ENCODE measurements at places on chromosomes 2 and 18.

DNA sequence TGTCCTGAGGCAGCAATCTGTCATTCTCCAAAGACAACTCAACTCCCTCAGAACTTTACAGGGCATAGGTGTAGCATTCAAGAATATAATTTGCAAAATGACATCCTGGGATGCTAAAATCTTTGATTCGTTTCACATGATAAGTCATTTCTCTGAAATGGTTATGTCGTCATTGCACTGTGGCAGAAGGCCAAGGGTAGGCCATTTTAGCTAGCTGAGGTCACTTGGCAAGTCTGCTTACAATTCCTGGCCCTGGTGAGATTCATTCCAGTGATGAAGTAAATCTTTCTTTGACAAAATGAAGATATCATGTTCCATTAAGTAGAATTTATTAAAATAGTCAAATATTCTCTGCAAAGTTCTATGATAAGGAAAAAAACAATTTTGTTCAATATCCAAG is 1410.3 kb upstream of the LRRTM1 start:
- DNase-seq = no peak

DNA sequence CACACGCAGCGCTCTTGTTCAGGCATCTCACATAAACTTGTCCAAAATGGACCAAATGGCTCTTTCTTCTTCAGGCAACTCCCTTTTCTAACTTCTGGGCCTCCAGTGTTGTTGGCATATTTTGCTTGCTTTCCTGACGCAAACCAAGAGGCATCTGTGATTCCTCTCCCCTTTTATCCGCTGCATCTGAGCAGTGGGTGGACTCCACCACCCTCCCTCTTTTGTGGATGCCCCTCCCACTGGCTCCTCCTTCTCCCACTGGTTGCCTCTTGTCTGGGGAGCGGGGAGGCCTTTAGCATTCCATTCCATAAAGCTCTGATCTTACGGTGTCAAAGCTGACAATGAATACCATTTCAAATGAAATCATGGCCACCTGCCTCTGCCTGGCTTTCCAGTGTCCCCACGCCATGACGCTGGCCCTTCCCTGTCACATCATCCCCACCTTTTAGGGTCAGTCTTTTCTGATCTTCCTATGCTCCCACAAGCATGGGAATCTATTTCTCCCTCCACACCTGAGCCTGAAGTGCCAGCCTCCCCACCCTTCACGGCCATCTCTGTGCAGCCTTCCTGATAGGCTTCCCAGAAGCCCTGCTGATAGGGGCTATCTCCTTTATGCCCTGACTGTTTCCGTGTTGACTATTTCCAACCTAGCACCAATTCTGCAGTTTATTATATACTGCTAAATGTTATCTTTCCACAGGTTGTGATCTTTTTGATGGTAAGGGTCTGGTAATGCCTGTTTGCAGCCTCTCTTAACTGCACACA is 51.5 kb downstream of the RPL37A start:
- DNase-seq = no peak

DNA sequence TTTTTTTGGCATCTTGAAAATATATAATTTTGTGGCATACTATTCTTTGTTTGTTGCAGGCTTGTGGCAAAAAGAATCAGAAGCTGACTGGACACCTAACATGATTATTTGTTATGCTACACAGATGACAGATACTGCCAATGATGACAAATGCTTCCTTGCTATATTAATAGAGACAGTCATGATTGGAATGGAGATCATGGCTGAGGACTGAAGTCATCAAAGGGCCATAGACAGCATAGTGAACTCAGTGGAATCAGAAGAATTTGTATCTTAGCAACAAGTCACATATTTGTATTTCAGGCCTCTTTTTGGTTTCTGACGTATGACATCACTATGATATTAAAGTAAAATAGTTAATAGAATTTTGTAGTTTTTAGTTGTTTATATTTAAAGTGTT is 1003.8 kb upstream of the DDX18 start:
- DNase-seq = no peak

GRCh38 chr18:56598422-56598821 is 40.0 kb downstream of the TXNL1 start:
- DNase-seq = no peak

GRCh38 chr2:133503323-133503722 is 64.9 kb downstream of the NCKAP5 start:
- DNase-seq = no peak

DNA sequence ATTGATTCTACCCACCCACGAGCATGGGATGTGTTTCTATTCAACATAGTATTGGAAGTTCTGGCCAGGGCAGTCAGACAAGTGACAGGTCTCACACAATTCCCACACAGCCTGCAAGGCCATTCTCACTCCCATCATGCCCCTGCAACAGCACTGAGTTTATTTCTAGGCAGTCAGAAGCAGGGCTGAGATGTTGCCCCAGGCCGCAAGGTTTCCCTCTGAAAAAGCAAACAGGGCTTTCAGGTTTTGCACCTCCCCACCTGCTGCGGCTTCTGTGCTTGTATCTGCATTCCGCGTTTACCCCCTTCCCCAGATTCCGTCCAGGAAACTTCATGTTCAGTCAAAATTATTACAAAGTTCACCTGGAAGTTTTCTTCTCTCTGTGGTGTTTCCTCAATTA is 9.4 kb upstream of the TACR1 start:
- no peak for DNase-seq

DNA sequence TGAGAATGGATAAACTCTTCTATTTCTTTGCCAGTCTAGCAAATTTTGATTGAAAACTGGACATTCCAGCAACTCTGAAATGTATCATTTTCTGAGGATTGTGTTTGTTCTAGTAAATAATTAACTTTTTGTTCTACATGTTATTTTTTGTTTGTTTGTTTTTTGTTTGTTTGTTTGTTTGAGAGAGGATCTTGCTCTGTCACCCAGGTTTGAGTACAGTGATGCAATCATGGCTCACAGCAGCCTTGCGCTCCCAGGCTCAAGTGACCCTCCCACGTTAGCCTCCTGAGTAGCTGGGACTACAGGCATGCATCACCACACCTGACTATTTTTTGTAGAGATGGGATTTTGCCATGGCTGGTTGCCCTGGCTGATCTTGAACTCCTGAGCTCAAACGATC is 65.2 kb upstream of the BARD1 start:
- no peak for DNase-seq

GRCh38 chr2:224428787-224429440 is 27.0 kb upstream of the FAM124B start:
- no peak for DNase-seq

GRCh38 chr2:37686792-37687526 is 15.5 kb upstream of the CDC42EP3 start:
- no peak for DNase-seq

- DNase-seq = no peak
These were observed 249.4 kb downstream of the EPHA4 start for GRCh38 chr2:221322741-221323140.

DNA sequence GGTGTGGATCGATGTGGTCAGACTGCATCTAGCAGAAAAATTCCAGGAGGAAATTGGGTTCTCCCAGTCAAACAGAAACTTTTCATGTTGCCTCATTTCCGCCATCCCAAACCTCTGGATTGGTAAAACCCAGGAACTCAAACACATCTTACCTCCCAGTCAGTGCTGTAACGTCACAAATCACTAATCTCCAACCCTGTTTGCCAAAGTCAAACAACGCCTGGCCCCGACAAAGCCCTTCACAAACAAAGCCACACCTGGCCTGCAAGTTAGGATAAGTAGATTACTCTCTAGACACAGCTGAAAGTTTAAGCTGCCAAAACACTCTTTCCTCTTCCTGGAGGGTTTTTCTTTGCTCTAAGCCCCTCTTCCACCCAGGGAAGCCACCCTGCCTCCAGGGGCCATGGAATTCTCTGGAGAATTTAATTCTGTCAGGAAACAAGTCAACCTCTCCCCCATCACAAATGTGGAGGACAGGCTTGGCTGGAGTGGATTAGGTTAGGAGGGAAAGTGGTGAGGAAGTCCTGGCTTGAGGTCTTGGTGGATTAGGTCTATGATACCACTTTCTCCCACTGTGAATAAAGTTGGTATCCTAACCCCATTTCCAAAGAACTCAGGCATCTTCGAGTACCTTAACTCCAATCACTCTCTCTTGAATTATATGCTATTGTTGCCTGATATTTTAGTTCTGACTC is 86.7 kb downstream of the LYPD6B start:
- DNase-seq = no peak

GRCh38 chr2:200843993-200844948 is 20.2 kb downstream of the CLK1 start:
- DNase-seq = no peak

GRCh38 chr2:210966330-210966729 is 409.9 kb downstream of the CPS1 start:
- DNase-seq = no peak

- no peak for DNase-seq
These were observed 9.5 kb downstream of the PLB1 start for GRCh38 chr2:28505361-28505760.

DNA sequence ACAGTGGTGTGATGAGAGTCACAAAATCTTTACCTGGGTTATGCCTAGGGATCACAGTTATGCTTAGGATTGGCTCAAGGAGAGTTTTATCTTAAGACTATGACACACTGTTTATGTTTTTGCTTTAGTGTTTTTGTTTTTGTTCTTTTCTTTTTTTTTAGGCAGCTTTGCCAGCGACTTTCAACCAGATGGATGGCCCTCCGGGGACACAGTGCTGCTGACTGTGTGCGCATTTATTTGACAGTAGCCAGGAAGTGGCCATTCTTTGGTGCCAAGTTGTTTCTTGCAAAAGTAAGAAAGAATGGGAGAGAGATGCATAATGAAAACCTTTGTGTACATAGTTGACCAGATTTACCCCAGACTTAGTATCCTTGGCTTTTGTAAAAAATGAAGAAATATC is 15.1 kb upstream of the DYNC2LI1 start:
- DNase-seq = no peak

GRCh38 chr2:186591506-186591890 is 1.6 kb downstream of the ITGAV start:
- DNase-seq = no peak

- DNase-seq = no peak
These were observed 20.9 kb downstream of the NETO1 start for GRCh38 chr18:72846736-72847533.

- no peak for DNase-seq
These were observed 267.6 kb upstream of the RAB12 start for GRCh38 chr18:8341481-8342230.

GRCh38 chr2:148739454-148740105 is 95.0 kb downstream of the EPC2 start:
- DNase-seq = no peak

- no peak for DNase-seq
These were observed 7.8 kb downstream of the SULT1C4 start for GRCh38 chr2:108385411-108386071.

DNA sequence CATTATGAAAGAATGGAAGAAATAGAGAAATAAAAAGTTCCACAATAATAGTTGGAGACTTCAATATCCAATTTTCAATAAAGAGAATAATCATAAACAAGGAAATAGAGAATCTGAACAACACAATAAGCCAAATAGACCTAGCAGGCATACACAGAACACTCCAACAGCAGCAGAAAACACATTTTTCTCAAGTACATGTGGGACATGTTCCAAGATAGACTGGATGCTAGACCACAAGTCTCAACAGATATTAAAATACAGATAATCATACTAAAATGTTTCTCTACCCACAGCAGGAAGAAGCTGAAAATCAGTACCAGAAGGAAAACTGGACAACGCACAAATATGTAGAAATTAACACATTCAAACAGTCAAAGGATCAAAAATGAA is 113.9 kb downstream of the USP34 start:
- no peak for DNase-seq

GRCh38 chr18:73316513-73316912 is 448.7 kb upstream of the NETO1 start:
- DNase-seq = no peak

DNA sequence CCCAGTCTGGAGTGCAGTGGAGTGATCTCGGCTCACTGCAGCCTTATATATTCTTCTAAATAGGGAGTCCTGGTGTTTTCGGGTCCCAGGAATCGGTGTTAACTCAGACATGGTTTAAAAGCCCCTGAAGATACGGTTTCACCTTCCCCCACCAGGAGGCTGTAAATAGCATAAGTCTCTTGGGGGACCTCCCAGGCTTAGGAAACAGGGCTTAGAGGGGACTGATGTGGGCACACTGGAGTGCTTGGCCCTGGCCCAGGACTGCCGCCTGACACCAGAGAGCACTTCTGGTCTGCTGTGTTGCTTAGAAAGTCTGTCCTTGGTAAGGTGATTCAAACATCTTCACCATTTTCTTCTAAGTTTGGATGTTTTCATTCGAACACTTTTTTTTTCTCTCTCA is 39.7 kb upstream of the MAP4K4 start:
- DNase-seq = no peak

DNA sequence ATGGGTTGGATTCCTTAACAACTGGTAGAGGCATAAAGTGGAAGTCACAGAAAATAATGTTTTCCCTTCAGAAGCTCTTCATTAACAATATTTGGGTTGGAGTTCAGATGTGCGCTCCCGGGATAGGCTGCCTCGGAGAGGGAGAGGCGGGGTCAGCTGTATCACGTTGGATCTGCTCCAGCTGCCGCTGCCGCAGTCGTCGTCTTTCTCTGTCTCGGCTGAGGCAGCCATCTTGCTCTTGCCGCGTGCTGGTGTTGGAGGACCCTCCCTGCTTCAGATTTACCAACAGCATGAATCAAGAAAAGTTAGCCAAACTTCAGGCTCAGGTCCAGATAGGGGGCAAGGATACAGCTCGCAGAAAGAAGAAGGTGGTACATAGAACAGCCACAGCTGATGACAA is 35.1 kb downstream of the TANC1 start:
- no peak for DNase-seq

DNA sequence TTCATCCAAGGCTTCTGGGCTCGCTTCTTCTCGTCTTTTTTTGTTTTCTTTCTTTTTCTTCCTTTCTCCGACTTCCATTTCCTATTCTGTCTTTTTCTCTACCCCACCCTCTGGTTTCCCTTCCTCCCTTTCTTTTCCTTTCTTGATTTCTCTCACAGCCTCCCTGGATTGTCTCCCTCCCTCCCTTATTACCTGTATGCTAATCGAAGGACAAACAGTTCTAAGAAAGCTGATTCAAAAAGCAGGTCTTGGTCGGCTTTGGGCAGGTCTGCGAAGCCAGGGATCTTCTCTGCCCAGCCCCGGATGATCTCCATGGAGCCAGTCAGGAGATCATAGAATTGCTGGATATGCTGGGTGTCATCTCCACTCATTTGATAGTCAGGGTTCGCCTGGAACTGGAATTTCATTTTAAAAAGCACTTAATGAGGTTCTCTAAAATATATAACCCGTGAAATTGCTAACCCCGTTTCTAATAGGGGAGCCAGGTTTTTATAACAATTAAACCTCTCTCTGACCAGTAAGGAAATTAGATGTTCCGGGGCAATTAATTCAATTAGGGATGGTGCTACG is 5.9 kb downstream of the NR4A2 start:
- DNase-seq = no peak

DNA sequence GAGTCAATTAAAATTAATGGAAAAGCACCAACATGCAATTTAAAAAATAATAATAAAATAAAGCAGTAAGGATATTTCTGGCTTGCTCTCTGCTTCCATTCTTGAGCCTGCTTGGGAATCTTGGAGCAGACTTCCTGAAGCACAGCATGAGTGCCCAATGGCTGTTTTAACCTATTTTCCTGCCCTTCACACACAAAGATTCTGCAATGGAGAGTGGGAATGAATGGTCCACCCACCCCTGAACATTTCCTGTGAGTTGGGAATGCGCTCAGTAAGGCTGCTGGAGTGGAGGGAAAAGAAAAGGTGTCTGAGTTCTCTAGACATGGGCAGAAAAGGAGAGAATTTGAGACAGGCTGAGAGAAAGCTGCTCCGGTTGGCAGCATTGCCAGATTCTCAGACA is 140.6 kb downstream of the BCL2 start:
- DNase-seq = no peak

GRCh38 chr2:47893771-47894170 is 12.5 kb downstream of the FBXO11 start:
- no peak for DNase-seq

- DNase-seq = no peak
These were observed 500.9 kb upstream of the DSEL start for GRCh38 chr18:68017385-68017784.

Measured in activated CD4-positive, alpha-beta memory T cell treated with anti-CD3 and anti-CD28 coated beads for 36 hours (primary cell).